Sigmoid colon (tissue), 7 donors: ENCODE measurements at places on chromosomes 5 and 9. TPM values are rescaled to one million over a fixed set of nuclear protein-coding genes. Genes with fewer than 3 reads are reported as not detected.

Gene DELE1
- 88.3 TPM for total RNA-seq

Gene FPGS
- 39.1 TPM for total RNA-seq

Gene SGTB
- 10.2 TPM for total RNA-seq

DNA sequence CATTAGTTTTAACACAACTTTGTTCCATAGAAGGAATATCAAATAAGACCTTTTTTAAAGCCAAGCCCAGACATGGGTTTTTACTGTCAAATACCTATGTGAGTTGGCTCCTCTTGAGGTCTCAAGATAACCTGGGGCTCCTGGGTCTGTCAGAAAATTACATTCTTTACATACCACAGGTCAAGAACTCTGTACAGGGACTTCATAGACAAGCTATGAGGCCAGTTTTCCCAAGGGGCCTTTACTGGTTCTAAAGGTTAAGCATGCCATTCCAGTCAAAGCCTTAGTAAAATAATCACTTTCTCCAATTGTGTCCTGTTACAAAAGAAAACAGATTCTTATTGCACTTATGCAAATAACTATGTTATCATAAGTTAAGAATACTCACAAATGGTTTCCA is 15.5 kb upstream of the SMC2 start:
- H3K27ac ChIP-seq, result no peak overlapping the region
- peaks cover 32% of the 10 kb centered on the region for H3K4me1 ChIP-seq
- H3K4me3 ChIP-seq, result no peak overlapping the region
- no peaks in the 10 kb centered on the region for H3K36me3 ChIP-seq

DNA sequence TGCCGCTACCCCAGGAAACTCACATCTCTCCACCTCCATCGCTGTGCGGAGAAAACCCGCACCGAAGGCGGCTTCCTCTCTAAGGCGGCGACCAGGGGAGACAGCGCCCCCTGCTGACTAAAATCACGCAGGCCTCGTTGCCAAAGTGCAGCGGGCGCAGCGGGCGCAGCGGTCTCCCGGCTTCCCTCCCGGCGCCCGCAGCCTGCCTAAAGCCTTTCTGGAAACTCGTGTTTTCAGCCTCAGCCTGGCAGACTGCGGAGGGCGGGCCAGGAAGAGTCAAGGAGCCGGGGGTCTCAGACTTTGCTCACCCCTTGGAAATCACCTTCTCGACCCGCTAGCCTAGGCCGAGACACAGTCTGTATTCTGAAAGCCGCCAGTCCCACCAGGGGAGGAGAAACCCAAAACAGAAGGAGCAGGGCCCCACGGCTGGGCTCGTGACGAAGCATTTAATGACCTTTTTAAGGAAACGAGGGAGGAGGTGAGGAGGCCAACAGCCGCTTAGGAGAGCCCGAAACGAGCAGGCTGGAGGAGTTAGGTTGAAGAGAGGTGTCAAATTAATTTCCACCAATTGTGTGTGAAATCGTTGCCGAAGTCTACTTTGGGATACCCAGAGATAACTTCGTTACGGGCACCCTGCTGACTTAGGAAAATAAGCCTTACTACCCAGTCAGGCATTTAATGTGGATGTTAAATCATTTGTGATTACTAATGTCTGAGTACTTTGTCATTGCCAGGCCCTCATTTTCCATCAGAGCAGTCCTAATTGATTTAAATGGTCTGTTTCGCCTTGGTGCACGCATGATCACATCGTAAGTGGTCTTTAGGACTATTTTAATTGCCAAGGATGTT is 7.3 kb upstream of the FOXB2 start:
- no peak overlapping the region for H3K27ac ChIP-seq
- H3K27me3 ChIP-seq, result peaks cover 67% of the 10 kb centered on the region
- no peaks in the 10 kb centered on the region for H3K4me1 ChIP-seq
- no peak for DNase-seq
- H3K4me3 ChIP-seq, result no peak overlapping the region
- no peaks in the 10 kb centered on the region for H3K36me3 ChIP-seq

GRCh38 chr9:123251324-123251723 is 17.1 kb downstream of the STRBP start:
- no peak overlapping the region for H3K27ac ChIP-seq
- DNase-seq, result no peak
- no peaks in the 10 kb centered on the region for H3K27me3 ChIP-seq
- no peak overlapping the region for H3K4me3 ChIP-seq

DNA sequence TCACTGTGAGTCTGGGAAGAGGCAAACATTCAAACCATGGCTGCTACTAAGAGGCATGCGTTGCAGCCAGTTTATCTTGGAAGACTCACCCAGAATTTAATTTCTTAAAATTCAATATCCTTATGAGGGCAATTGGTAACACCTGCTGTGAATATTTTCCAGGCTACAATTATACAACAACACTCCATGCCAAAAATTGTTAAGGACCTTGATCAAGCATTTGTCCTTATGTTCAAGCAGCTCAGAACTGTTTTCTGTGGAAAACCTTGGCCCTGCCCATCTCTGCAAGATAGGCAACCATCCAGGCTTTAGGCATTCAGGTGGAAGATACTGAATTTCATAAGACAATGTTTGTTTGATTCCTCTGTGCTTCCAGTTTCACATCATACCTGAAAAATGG is 327.8 kb downstream of the FBXL7 start:
- H3K4me1 ChIP-seq, result peaks cover 24% of the 10 kb centered on the region
- no peak overlapping the region for H3K27ac ChIP-seq
- H3K36me3 ChIP-seq, result no peaks in the 10 kb centered on the region
- H3K4me3 ChIP-seq, result no peak overlapping the region
- no peak for DNase-seq

DNA sequence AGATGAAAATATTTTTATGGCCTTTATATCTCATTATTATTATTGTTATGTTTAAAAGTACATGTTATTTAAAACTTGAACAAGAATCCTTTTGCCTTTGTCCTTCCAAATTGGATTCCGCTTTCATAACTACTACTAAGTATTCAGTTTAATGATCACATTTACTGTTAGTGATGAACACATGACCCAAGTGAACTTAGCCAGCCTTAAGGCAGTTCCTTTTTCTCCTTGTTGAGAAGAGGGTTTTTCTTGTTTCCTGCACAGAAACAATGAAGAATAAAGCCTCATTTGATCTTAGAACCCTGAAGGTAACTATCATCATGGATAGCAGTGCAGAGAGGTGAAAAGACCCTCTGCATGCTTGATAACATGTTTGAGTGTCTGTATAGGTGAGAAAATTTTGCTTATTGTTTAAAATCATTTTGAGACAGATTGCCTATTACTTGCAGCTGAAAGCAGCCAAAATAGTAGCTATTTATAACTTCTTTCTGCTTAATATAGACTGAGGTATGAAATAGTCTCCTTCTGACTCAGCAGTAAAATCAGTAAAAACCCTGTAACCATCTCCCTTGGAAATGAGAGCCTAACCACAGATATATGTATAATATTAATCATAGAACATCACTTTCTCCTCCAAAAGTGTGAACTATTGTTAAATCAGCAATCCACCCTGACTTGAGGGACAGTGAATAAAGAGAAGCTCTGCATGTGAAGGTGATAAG is 266.2 kb downstream of the SPATA31D1 start:
- no peak overlapping the region for H3K4me3 ChIP-seq
- no peaks in the 10 kb centered on the region for H3K27me3 ChIP-seq
- H3K4me1 ChIP-seq, result no peaks in the 10 kb centered on the region
- H3K27ac ChIP-seq, result no peak overlapping the region
- no peak for DNase-seq

GRCh38 chr5:177090813-177091212 is 4.1 kb downstream of the FGFR4 start:
- no peak overlapping the region for H3K4me3 ChIP-seq
- no peaks in the 10 kb centered on the region for H3K36me3 ChIP-seq
- H3K4me1 ChIP-seq, result no peaks in the 10 kb centered on the region
- H3K27ac ChIP-seq, result no peak overlapping the region
- H3K27me3 ChIP-seq, result peaks cover 26% of the 10 kb centered on the region

DNA sequence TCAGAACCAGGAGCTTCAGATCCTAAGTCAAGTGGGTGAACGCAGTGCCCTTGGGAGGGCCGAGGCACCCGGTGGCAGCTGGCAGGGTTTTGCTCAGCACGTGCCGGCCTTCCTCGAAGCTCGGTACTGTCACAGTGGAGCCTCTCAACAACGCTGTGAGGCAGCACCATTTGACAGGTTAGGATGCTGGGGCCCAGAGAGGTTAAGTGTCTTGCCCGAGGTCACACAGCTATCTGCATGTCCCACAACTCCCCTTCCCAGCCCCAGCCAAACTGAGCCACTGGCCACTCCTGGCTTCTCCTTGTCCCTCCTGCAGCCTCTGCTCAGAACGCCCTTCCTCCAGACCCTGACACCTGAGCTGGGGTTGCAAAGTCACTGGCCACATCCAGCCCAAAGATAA is 43.7 kb upstream of the RPL26L1 start:
- no peak overlapping the region for H3K27ac ChIP-seq
- peaks cover 15% of the 10 kb centered on the region for H3K36me3 ChIP-seq
- H3K4me3 ChIP-seq, result no peak overlapping the region
- H3K4me1 ChIP-seq, result peaks cover 24% of the 10 kb centered on the region
- H3K27me3 ChIP-seq, result no peaks in the 10 kb centered on the region

DNA sequence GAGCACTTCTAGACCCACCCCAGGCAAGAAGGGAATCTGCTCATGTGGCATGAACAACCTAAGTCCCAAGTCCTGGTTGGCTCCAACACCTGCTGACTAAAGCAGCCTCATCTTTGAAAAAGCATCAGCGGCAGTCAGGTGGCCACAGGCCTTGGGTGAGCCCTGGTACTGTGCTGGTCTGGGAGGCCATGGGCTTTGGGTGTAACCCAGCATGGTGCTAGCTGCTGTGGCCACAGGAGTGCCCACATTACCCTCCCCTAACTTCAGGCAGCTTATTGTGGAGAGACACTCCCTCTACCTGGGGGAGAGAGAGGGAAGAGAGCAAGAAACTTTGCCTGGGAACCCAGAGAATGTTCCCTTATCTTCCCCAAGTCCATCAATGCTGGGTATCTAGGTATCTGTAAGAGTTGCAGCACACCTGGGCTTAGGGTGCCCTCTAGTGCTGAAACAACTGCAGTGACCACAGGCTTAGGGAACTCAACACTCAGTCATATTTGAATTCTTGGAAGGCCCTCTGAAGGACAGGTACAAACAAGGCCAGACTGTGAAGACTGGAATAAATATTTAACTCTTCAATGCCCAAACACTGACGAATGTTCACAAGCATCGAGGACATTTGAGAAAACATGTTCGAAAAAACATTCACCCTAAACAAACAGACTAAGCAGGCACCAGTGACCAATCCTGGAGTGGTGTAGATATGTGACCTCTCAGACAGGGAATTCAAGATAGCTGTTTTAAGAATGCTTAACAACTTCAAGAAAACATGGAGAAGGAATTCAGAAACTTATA is 69.9 kb upstream of the OR2K2 start:
- H3K4me1 ChIP-seq, result no peaks in the 10 kb centered on the region
- H3K4me3 ChIP-seq, result no peak overlapping the region
- no peaks in the 10 kb centered on the region for H3K27me3 ChIP-seq
- H3K36me3 ChIP-seq, result peaks cover 89% of the 10 kb centered on the region
- no peak overlapping the region for H3K27ac ChIP-seq

- H3K4me3 ChIP-seq, result no peak overlapping the region
- no peak overlapping the region for H3K27ac ChIP-seq
- no peak for DNase-seq
- peaks cover 15% of the 10 kb centered on the region for H3K4me1 ChIP-seq
- H3K36me3 ChIP-seq, result no peaks in the 10 kb centered on the region
These were observed 2.0 kb upstream of the TRIM14 start for GRCh38 chr9:98121058-98121457.

DNA sequence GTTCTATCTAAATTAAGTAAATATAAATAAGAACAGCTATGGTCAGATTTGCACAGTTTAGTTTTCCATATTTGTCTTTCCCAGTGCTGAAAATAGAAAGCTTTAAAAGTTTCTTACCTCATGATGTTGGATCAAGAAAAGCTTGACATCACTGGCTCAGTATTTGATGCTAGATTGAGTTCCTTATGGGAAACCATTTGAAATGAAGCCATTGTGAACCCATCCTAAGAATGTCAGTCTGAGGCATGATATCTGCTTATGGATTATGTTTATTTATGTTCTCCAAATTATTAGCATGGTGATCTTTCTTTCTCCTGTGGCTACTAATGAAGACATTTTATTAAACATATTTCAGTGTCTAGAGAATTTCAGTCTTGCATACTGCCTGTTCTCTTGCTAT is 143.0 kb downstream of the ADAMTSL1 start:
- no peaks in the 10 kb centered on the region for H3K36me3 ChIP-seq
- no peak for DNase-seq
- H3K27me3 ChIP-seq, result no peaks in the 10 kb centered on the region
- H3K4me1 ChIP-seq, result no peaks in the 10 kb centered on the region
- H3K27ac ChIP-seq, result no peak overlapping the region

- no peaks in the 10 kb centered on the region for H3K36me3 ChIP-seq
- no peaks in the 10 kb centered on the region for H3K4me1 ChIP-seq
- no peak overlapping the region for H3K27ac ChIP-seq
- H3K4me3 ChIP-seq, result no peak overlapping the region
- H3K27me3 ChIP-seq, result no peaks in the 10 kb centered on the region
These were observed 469.5 kb downstream of the MAN2A1 start for GRCh38 chr5:110159202-110159601.

GRCh38 chr9:88808019-88808656 is 183.1 kb upstream of the S1PR3 start:
- peaks cover 6% of the 10 kb centered on the region for H3K4me1 ChIP-seq
- H3K27me3 ChIP-seq, result no peaks in the 10 kb centered on the region
- no peak overlapping the region for H3K27ac ChIP-seq
- no peaks in the 10 kb centered on the region for H3K36me3 ChIP-seq
- DNase-seq, result no peak

DNA sequence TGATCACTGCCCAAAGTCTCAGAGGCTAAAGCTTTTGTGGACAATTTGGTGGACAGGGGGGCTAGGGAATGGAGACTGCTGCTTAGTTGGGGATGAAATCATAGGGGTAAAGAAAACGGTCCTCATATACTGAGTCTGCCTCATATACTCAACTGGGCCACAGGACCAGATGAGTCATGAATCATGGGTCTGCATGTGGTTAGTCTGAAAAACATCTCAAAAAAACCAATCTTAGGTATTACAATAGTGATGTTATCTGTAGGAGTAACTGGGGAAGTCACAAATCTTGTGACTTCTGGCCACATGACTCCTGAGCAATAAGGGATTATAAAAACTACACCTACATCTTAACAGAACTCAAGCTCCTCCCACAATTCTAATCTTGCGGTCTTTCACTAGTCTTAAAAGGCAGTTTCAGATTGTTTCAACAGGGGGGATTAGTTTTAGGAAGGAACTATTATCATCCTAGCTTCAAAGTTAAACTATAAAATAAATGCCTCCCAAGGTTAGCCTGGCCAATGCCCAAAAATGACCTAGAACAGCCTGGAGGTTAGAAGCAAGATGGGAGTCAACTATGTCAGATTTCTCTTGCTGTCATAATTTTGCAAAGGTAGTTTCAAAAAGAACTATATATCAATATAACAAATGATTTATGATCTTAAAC is 17.5 kb downstream of the TMEM161B start:
- no peak overlapping the region for H3K27ac ChIP-seq
- no peaks in the 10 kb centered on the region for H3K4me1 ChIP-seq
- H3K4me3 ChIP-seq, result no peak overlapping the region
- no peaks in the 10 kb centered on the region for H3K27me3 ChIP-seq
- no peaks in the 10 kb centered on the region for H3K36me3 ChIP-seq
